Vein endothelial cell (primary cell): ENCODE measurements at places on chromosomes 4 and X. TPM values are rescaled to one million over a fixed set of nuclear protein-coding genes. Genes with fewer than 3 reads are reported as not detected.

Gene BGN
- 71.8 and 339 TPM in 2 replicates for total RNA-seq

Gene FAM53A
- 0.57 and 3.6 TPM in 2 replicates for total RNA-seq

Gene MAP3K15
- total RNA-seq = under 0.01 TPM in 2 replicates

Gene NAA11
- not detected in 2 replicates for total RNA-seq

Gene NAT8L
- total RNA-seq = under 0.01 TPM in 2 replicates

Gene DKK2
- total RNA-seq = 0.29 TPM in 1 of 2 replicates, not detected in the other

Gene FATE1
- total RNA-seq = not detected in 2 replicates

Gene RXFP1
- total RNA-seq = not detected in 2 replicates

Gene CCSER1
- total RNA-seq = 2.0 and 2.6 TPM in 2 replicates

Gene CXorf49
- total RNA-seq = not detected in 2 replicates

Gene CT45A3
- not detected in 2 replicates for total RNA-seq

Gene ZNF157
- total RNA-seq = under 0.01 TPM in 1 of 2 replicates, not detected in the other

Gene TIGD4
- under 0.01 and 0.19 TPM in 2 replicates for total RNA-seq

Gene CSAG1
- not detected in 2 replicates for total RNA-seq

Gene USP17L21
- total RNA-seq = not detected in 2 replicates

Gene ZIC3
- not detected in 2 replicates for total RNA-seq

Gene NPY1R
- total RNA-seq = not detected in 2 replicates

Gene BTC
- under 0.01 and 0.10 TPM in 2 replicates for total RNA-seq

Gene F8A1
- total RNA-seq = 2.1 and 2.3 TPM in 2 replicates

Gene GLRB
- 2.0 and 4.2 TPM in 2 replicates for total RNA-seq

Gene CSN1S1
- total RNA-seq = not detected in 2 replicates
